Skeletal muscle cell (primary cell): ENCODE measurements at places on chromosomes 11 and 22.
A peak's percentile ranks its signal among the peaks of the same experiment; 100 is the strongest.

- DNase-seq = no peak
Measured at GRCh38 chr11:76337923-76338322, 43.0 kb downstream of the THAP12 start.

DNA sequence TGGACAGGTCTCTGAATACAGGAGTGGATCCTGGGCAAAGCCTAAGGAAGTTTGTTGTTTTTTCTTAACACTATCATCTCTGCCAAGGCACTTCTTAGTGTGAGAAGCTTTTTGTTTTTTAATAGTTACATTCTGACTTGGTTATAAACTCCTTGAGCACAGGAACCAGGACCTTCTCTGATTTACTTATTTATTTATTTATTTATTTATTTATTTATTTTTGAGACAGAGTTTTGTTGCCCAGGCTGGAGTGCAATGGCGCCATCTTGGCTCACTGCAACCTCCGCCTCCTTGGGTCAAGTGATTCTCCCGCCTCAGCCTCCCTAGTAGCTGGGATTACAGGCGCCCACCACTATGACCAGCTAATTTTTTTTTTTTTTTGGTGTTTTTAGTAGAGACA, 11.0 kb downstream of the RNF185 start:
- DNase-seq = no peak

DNA sequence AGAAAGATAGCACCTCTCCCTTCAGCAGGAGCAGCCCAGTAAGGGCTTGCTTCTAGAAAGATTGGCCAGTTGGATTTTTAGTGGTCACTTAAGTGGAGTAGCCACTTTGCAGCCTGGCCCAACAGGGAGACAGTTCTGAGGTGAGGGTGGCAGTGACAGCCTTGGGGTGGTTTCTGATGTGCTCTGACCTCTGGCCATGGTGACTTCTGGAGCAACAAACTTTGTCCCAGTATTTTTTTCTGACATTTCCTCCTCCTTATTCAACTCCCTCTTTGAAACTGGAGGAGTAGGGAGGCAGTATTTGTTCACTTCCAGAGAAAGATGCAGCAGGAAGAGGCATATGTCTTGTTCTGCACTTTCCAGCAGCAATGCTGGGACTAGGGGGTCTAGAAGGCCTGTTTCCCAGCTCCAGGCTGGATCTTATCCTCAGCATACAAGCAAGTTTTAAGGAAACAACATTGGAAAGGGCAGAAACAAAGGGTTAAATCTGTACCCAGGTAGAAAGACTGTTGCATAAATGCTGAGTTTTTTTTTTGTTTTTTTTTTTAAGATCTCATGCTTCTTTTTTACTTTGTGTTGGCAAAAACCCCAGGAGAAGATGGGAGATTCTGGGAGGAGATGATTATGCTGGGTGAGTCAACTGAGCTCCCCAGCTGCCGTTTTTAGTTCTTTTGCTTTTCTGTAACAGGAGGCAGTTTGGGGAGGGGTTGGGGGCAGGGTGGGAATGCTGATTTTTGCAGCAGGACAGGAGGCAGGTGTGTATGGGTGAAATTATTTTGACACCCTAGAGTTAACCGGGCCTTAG, 37.2 kb downstream of the RCOR2 start:
- DNase-seq = no peak

GRCh38 chr11:117705866-117706265, 91.2 kb downstream of the DSCAML1 start:
- no peak for DNase-seq

DNA sequence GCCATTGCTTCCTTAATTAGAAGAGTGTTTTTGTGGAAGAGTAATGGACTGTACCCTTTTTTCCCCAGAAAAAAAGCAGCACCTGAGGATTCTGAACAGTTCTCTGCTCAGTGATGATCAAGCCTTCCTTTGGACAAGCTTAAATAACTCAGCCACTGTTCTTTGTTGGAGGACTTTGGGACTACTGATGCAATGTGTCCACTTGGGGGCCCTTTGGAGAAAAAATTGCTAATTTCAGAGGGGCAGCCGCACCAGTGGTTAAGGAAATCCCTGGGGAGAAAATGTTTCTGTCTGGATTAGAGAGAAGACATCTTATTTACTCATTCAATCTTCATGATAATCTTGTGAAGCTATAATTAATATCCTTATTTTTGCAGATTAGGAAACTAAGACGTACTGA, 5.3 kb upstream of the KMT2A start:
- no peak for DNase-seq

- DNase-seq = no peak
Measured at GRCh38 chr11:3712274-3712673, 41.1 kb upstream of the CHRNA10 start.

GRCh38 chr11:118687906-118688305, 8.5 kb upstream of the TREH start:
- DNase-seq = no peak

- no peak for DNase-seq
Measured at GRCh38 chr11:63554877-63555223, 8.3 kb downstream of the PLAAT2 start.

DNA sequence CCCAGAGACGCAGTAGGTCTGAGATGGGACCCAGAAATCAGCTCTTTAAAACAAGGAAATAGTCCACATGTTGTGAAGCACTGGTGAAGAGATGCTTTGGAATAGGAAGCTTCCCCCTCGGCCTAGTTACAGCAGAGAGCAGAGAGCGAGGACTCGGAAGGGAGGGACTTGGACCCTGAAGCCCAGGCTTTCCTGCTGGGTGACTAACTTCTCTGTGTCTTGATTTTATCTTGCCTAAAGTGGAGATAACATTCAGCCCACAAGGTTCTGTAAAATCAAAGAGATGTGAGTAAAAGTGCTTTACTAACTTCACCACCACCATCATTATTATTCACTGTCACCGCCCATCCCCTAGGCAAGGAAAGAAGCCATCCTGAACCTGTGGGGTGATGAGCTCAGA, 58.4 kb downstream of the THAP12 start:
- DNase-seq = no peak

- DNase-seq = no peak
Measured at GRCh38 chr11:12482839-12483238, 105.5 kb downstream of the PARVA start.

GRCh38 chr11:69296890-69297786, 3.2 kb downstream of the MYEOV start:
- peak; percentile 97 for DNase-seq

- DNase-seq = no peak
Measured at GRCh38 chr11:123434262-123434661, 4.2 kb downstream of the GRAMD1B start.

DNA sequence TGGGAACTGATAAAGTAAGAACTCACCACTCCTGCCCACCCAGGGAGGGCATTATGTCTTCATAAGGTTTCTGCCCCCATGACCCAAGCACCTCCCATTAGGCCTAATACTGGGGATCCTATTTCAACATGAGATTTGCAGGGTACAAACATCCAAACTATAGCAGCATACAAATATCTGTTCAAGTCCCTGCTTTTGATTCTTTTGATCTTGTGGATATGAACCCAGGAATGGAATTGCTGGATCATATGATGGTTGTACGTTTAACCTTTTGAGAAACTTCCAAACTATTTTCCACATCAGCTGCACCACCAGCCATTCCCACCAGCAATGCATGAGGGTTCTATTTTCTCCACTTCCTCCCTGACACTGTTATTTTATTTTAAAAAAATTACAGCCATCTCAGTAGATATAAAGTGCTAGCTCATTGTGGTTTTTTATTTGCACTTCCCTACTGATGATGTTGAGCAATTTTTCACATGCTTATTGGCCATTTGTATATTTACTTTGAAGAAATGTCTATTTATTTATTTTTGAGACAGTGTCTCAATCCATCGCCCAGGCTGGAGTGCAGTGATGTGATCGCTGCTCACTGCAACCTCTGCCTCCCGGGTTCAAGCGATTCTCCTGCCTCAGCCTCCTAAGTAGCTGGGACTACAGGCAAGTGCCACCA, 7.1 kb upstream of the ATG16L2 start:
- DNase-seq = no peak

GRCh38 chr11:122103321-122103720, 12.7 kb downstream of the BLID start:
- no peak for DNase-seq

DNA sequence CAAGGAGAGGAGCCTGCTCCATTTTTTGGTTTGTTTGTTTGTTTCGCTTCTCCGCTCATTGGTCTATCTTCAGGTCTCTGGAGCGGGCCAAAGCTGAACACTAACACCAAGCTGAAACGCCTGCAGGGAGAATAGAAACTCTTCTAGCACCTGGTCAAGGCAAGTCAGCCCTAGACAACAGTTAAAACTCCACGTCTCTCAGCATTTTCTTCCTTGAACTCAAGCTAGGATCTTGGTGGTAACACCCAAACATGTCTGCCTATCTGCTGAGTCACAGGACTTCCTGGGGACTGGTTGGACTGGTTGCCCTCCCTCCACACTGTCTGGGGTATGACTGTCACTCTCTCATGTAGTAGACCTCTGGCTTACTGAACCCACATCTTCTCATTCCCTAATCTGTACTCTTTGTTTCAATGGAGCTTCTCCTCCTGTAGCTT, 23.9 kb upstream of the RBFOX2 start:
- DNase-seq = no peak

GRCh38 chr11:77072851-77073327, 6.1 kb downstream of the CAPN5 start:
- no peak for DNase-seq

DNA sequence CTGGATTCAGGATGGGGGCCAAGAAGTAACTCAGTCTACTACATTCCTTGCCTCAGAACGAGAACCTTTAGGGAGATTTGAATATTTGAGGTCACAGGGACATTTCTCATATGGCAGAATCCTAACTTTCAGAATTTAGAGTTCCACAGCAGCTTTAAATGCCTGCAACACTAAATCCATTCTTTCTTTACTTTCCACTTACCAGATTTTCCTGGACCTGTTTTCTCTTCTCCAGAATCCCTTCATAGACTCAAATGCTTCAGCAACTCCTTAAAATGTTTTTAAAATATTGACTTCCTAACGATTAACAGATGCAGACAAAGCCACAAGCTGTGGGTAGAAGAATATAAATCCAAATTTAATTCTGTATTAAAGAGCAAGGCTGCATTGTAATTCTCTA, 63.1 kb downstream of the PRSS23 start:
- no peak for DNase-seq

- DNase-seq = no peak
Measured at GRCh38 chr11:9386901-9387300, 2.4 kb downstream of the IPO7 start.

- DNase-seq = no peak
Measured at GRCh38 chr11:69823641-69824265, 4.5 kb upstream of the FGF3 start.

DNA sequence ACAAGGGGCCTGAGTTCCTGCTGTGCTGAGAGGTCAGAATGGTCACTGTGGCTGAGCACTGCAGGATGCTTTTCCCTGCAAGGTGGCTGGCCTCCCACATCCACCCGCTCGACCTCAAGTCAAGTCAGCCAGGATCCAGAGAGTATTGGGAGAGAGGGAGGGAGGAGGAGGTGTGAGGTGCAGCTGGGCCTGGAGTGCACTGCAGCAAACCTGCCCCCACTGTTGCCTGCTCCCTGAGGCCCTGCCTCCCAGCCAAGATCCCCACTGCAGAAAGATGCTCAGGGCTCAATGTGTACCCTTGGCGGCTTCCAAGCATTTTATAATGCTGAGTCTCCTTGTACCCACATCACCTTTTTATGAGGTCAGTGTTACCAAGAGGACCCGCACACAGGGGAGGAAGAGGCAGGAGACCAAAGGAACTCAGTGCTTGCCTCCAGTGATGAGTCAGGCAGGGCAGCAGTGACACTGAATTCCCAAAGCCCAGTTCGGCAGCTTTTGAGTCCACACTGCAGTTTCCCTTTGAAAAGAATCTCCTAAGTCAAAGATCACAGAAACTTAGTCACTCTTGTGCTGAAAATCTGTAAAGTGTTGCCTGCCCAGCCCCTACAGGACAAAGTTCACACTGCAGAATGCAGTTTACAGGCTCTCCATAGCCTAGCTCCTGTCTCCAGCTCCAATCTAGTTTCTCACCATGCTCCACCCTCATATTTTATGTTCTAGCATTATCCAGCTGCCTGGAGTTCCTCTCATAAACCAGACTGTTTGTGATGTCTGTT, 3.1 kb downstream of the ENDOD1 start:
- peak; percentile 53 for DNase-seq

DNA sequence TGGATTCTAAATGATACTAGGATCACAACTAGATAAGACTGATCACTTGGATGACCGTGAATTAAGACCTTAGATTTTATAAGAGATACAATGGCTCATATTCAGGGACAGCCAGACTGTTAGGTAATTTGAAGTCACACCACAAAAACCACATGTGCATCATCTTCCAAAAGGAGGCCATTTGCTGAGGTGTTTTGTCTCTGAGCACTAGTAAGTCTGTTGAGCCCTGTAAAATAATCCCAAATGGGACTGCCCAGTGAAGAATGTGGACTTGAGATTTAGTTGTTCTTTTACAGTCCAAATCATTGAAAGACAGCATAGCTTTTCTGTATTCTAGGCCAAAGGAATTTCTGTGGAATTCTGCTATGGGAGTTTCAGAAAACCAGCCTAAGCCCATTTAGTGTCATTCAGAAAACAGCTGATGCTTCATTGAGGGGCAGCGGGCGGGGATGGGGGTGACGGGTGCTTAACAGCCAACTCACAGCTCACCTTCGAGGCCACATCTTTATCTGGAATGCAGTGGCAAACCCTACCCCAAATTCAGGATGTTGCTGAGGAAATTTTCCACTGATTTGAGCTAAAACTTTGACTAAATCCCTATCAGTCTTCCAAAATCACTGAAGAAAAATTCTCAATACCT, 80.1 kb upstream of the BIRC3 start:
- DNase-seq = no peak

DNA sequence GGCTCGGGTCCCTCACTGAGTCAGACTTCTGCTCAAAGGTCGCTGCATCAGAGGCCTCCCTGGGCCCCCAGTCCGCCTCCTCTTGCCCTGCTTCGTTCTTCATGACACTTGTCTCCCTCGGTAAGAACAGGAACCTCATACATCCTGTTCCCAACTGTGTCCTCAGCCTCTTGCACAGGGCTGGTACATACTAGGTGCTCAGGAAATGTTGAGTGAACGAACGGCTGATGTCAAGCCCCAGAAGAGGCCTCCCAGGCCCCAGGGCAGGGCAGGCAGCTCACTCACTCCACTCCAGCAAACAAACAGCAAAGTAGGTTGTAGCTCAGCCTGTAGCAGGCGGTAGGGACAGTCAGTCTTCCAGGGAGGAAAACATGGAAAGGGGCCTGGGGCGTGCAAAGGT, 17.2 kb downstream of the SYNGR1 start:
- no peak for DNase-seq

DNA sequence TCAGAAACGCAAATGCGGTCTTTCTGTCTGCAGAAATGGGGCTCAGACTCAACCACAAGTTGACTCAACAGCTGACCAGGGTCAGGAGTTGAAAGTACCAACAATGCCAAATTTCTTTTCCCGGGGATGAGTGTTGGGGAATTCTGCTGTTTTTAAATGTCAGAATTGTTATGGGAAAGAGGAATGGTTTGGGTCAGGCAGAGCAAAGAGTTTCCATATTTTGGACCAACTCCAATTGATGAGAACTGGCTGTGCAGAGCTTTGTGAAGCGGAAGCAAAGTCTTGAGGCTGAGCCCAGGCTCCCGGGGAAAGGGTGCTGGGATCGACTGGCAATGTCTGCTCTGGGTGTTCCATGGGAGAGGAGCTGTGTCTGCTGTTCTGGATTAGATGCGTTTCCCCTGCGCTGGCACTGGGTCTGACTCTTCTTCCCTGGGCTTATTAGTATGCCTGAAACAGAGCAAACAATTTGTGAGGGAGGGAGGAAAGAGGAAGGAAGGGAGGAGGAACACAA, 36.2 kb downstream of the TXN2 start:
- peak; percentile 66 for DNase-seq

- DNase-seq = no peak
Measured at GRCh38 chr11:11211888-11212287, 141.2 kb downstream of the CSNK2A3 start.

- no peak for DNase-seq
Measured at GRCh38 chr11:6206456-6207180, 1.3 kb downstream of the C11orf42 start.
